ENCODE measurements at places on chromosomes 4 and X.

GRCh38 chrX:41923978-41924683 is 777 bp upstream of the CASK start:
- no peak for DNase-seq

DNA sequence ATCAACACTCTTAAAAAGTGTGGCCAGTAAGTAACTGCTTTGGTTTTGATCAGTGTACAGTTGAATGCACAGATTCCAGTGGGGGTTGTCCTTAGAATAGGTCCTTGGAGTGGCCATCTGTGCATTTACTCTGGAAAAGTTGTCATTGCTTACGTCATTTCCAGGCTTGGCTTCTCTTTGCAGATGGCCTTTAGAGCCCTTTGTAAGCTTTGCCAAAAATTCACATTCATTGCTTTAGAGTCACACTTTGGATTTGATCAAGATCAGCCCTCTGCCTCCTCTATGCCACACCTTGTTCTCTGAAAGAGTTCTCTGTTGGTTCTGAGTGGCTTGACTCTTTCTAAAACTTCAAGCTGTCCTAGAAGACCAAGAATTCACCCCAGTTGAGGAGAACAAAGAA is 83.9 kb downstream of the MAMLD1 start:
- no peak for DNase-seq

GRCh38 chrX:13110433-13111324 is 66.3 kb upstream of the FAM9C start:
- no peak for DNase-seq

GRCh38 chr4:175229154-175229553 is 311.0 kb downstream of the ADAM29 start:
- DNase-seq: no peak

- DNase-seq: no peak
Observed at GRCh38 chr4:139633661-139634060, 32.0 kb upstream of the MGST2 start.

GRCh38 chr4:147355032-147355656 is 125.8 kb upstream of the EDNRA start:
- DNase-seq: no peak

DNA sequence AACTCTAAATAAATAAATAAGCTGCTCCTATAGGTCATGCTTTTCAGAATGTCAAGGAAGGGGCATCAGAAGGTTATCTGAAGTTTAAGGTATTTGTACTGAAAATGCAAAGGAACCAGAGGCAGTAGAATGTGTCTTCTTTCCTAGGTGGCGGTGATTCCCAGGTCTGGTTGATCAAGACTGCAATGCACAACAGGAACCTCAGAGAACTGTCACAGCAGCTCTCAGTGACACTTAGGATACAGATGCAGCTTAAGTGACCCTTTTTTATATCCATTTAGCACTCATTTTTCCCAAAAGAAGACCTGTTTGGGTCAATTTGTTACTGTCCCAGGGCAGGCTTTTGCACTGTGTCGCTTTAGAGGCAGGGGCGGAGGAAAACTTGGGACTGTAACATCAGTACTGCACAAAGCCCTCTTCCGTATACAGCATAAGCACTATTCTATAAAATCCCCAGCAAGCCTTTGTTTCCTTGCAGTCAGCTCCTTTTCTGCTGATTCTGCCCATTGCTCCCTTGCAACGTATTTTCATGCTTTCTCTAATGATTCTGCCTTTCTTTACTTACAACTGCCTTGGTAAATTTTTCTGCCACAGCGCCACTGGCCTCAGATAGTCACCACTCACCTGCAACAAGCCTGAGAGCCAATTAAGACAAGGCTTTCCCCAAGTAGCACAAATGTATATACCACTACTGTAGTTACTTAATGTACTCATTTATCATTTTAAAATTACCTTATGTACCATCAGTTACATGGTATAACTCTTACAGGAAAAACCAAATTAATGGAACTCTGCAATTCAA is 1.5 kb upstream of the MND1 start:
- DNase-seq: no peak

- DNase-seq: no peak
Observed at GRCh38 chrX:136587532-136587931, 55.5 kb downstream of the VGLL1 start.

DNA sequence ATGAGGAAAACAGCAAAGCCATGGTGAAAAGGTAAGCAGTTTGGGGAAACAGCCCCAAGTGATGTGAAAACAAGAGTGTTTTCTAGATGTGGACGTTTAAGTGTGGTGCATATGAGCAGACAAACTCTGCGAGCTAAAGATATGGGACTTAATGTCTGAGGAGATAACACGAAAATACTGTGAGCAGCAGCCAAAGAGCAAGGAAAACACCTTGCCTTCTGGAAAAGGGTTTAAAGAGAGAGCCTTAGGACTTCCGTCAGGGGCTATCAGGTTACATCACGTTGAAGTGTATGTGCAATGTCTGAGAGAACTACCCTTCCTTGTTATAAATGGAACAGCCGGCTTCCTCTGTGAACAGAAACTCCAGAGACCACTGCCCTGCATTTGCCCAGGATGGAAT is 54.2 kb downstream of the LEF1 start:
- no peak for DNase-seq

GRCh38 chrX:129626026-129626425 is 28.7 kb downstream of the APLN start:
- no peak for DNase-seq

DNA sequence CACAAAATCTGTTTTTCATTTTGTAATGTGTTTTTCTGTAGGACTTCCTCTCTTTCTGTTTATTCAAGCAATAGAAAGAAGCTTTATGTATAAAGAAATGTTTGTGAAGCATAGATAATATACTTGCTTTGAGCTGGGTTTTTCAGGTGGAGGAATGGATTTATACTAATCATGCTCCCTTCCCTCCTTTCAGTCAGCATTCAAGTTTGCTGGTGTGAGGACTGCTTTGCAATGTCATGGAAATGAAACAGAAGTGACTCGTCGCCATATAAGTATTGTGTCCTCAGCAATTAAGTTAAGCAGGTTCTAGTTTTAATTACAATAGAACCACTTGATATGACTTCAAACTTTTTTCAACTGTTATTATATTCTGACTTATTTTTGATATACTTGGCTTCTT is 1447.1 kb downstream of the PCDH19 start:
- DNase-seq: no peak

- DNase-seq: no peak
Observed at GRCh38 chr4:92050875-92051274, 252.9 kb upstream of the GRID2 start.

- no peak for DNase-seq
Observed at GRCh38 chrX:129233786-129234185, 289.5 kb downstream of the SMARCA1 start.

GRCh38 chr4:6416518-6417286 is 55.7 kb downstream of the PPP2R2C start:
- no peak for DNase-seq

- no peak for DNase-seq
Observed at GRCh38 chrX:6292599-6292998, 63.9 kb upstream of the NLGN4X start.

DNA sequence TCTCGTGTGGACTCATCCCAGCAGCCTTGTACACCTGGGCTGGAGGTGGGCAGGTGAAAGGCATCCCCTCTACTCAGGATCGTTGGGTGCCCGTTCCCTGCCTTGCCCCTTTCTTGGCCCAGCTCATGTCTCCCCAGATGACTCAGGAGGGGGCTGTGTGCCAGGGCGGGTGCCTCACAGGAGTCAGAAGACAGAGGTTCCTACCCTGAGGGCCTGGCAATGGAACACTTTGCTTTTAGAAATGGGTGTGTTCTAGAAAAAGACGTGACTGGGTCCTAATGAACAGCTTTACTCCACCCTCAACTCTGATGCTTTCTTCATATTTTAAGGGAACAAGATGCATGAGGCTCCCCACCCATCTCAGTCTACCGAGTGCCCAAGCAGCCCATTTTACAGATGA is 22.5 kb upstream of the TRIM2 start:
- no peak for DNase-seq

DNA sequence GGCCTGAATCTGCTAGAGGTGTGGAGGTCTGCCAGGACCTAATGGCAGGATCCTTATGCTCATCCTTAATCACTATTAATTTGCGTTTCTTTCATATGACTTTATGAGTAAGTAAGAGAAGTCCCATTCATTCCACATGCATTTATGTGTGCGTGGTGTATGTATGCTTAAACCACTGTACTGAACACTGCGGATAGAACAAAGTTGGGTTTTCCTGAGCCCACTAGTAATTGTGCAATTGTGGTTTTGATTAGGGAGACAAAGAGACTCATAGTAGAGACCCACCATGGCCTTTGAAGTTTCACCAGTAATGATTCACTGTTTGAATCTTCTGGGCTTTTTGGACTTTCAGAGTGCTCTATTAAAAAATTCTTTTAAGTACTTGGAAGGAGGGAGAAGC is 498.5 kb upstream of the DIPK2B start:
- DNase-seq: no peak

GRCh38 chr4:26022346-26023202 is 108.6 kb downstream of the SMIM20 start:
- no peak for DNase-seq

GRCh38 chrX:23332888-23333821 is 1.5 kb upstream of the PTCHD1 start:
- DNase-seq: no peak

- DNase-seq: no peak
Observed at GRCh38 chrX:39782276-39782675, 315.5 kb downstream of the BCOR start.

- no peak for DNase-seq
Observed at GRCh38 chrX:72280321-72280845, 3.3 kb upstream of the RPS4X start.

GRCh38 chrX:119398587-119398973 is 556 bp upstream of the SLC25A43 start:
- no peak for DNase-seq

DNA sequence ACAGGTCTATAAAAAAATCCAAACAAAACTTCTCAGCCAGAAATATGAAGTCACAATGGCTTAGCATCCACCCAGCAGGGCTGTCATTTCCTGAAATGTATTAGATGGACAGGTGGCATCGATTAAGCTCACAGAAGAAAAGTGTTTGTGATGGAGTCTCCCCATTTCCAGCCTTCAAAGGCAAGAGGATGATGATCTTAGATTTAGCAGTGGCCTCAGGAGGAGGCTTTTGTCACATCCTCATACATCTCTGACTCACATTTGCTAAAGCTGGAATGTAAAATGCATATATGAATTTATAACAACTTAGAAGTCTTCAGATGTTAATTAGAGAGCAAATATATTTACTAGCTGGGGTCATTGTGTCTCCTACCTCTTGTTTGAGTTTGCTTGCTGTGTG is 441.9 kb downstream of the SPRY1 start:
- no peak for DNase-seq

DNA sequence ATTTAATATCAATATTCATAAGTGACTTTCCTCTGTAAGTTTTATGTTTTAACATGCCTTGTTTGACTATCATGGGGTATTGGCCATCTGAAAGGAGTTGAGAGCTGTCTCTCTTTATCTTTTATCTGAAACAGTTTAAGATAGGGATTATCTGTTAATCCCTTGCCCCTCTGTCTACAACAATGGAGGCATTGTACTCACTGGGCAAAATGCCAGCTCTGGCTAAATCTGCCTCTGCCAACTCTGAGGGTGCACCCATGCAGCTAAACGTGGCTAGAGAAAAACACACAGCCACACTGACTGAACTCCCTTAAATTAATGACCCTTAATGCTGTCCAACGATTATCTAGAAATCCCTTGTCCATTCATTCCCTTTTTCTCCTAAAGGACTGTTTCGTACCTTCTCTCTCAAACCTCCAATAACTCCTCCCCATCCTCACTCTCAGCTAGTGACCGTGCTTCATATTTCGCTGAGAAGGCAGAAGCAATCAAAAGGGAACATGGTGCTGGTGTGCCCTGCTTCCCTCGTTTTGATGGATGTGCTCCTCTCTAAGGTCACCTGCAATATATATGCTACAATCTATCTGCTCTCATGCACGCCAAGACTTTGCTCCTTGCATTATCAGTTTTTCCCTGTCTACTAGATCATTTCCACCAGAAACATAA is 10.3 kb downstream of the PHKA2 start:
- no peak for DNase-seq

- DNase-seq: no peak
Observed at GRCh38 chrX:110172215-110172614, 145.7 kb downstream of the AMMECR1 start.

DNA sequence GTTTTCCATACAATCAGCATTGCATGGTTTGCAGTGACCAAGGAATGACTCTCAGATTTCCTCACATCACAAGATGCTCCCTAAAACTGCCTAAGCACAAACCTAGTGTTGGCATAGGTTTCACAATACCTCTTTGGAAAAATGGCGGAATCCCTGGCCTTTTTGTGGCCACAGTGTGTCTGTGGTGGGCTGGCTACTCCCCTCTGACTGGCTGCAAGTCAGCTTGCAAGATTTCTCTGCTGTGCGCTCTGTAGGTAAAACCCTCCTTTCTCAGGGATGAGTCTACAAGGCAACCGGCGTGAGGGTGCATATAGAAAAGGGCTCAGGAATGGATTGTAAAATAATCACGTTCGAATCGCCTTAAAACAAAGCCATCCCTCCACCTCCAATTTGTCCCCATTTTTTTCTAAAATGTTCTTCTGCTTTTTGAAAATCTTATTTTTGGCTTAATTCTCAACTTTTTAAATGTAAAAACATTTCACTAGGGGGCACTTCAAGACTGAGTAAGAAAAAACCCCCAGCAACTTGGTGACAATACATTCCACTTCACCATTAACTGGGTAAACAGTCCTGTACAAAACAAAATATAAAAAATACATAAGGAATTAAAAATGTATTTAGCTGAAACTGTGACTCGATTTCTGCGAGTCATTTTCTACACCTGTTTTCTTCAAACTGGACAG is 235.6 kb downstream of the STIM2 start:
- no peak for DNase-seq

- no peak for DNase-seq
Observed at GRCh38 chr4:119597377-119597776, 31.2 kb downstream of the PDE5A start.

DNA sequence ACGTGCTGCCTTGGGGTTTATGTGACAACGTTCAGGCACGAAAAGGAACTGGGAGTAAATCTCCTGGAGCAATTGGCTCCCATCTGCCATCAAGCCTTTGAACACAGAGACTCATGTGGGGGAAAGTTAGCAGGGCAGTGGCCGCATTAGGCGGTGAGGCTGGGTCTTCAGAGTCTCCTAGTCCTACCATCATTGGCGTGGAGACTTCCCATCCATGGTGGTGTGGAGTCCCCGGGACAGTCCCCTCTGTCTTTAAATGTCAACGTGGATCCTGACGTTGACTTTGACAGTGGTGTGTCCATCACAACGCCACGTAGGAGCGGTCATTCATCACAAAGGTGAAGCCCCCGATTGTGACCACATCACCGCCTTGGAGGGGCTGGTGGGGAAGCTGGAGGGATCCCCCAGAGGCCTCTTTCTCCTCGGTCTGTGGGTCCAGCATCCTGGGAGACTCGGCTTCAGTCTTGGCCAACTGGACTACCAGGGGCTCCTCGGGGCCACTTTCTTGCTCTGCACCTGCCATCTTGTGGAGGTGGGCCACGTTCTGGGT is 21.8 kb downstream of the CRLF2 start:
- DNase-seq: no peak

DNA sequence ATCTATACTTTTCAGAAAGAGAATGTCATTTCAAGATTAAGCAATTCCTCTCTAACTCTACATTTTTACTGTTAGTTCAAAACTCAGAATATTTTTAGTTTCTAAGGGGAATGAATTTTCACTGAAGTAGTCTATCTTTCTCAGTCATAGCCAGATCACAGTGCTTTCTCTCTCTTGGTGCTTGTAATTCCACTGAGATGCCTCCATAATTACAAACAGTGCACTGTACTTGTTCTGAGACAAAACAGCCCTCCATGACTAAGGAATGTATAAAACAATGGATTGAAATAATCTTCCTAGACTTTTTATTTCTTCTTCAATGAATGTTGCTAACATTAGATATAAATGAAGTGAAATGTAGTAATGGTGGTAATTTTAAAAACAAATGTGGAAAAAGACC is 603.2 kb upstream of the FAM241A start:
- no peak for DNase-seq
